ENCODE measurements at places on chromosomes 7 and 10.

DNA sequence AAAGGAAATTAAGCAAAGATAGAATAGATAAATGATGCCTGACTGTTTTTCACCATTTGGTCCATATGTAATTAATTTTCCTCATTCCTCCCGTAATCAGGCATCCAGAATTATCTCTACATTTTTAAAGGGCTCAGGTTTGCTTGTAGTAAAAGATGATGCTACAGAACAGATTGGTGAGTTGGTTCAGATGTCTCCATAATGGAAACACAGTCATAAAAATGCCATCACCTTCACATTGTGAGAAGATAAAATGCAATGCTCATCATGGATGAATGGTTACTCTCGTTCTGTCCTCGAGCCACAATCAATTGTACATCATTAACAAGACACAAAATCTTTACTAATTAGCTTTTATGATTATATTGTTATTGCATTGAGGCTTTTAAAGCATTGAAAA lies 64.9 kb upstream of the CELF2 start:
- DNase-seq: no peak

DNA sequence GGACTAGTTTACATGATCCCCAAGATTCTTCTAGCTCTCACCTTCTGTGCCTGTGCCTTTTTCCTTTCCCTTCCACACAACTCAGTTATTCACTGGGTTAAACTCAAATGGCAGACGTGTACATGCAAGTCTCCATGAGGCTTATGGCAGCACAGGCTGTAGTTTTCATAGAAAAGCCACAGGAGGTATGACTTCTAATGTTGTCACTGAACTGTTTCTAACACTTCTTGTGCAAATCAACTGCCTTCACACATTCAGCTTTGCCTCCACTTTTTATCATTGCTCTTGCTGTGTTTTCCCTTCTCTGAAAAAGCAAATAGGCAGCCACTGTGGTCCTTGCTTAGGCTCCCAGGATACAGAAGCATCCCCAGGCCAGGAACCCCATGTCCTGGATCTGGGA lies 5.3 kb upstream of the GIMAP5 start:
- no peak for DNase-seq

GRCh38 chr7:44994877-44995554 lies 5.0 kb upstream of the CCM2 start:
- no peak for DNase-seq

GRCh38 chr7:98297626-98298286 lies 16.3 kb downstream of the BRI3 start:
- DNase-seq: no peak

- no peak for DNase-seq
Measured at GRCh38 chr10:20446561-20447193, 450.4 kb downstream of the NEBL start.

DNA sequence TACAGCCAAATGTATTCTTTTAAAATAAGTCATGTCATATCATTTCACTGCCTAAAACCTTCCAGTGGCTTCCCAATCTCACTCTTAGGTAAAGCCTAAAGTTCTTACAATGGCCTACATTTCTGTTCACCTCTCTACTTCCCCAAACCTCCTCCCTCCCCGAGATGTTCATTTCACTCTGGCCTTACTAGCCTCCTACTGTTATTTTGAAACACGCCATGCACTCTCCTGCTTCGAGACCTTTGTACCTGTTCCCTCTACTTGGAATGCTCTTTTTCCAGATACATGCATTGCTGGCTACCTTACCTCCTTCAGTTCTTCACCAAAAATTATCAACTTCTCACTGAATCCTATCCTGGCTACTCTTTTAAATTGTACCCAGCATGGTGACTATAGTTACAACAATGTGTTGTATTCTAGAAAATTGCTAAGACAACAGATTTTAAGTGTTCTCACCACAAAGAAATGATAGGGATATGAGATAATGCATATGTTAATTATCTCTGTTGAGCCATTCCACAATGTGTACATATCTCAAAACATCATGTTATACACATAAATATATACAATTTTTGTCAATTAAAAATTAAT lies 50.6 kb upstream of the STRIP2 start:
- no peak for DNase-seq

GRCh38 chr7:135653340-135654080 lies 8.8 kb upstream of the STMP1 start:
- no peak for DNase-seq

GRCh38 chr10:14486777-14487487 lies 156.2 kb upstream of the FRMD4A start:
- no peak for DNase-seq

Measured in NCI-H226 (cell line).